Fibroblast of skin of abdomen (primary cell): ENCODE measurements at places on chromosomes 3 and 15.

GRCh38 chr15:31471731-31472430 is 145.2 kb downstream of the KLF13 start:
- peak; percentile 93 for DNase-seq

DNA sequence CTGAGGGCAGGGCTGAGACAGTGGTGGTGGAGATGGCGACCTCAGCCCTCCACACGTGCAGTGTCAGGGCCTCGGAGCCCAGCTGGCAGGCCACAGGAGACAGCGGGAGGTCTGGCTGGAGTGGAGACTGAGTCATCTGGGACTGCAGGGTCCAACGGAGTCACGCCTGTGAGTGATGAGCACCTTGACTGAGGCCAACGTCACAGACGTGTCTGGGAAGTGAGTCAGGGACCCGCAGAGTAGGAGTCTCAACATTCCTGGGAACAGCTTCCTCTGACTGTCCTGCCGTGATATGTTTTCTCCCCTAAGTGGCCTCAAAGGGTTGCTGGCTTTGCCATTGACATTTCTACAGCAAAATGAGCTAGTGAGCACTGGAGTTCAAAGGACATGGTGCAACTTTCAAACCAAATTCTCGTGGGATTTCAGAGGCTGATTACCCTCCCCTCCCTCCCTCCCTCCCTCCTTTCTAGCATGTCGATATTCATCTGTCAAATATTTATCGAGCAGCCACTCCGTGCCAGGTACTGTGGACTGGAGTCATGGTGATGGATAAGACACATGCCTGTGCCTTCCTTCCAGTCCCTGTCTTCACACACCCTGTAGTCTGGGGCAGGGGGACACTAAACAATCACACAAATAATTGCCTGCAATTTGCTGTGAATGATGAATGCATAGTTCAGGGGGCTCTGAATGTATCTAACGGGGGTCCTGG is 53.3 kb upstream of the AMOTL2 start:
- peak; percentile 100 for DNase-seq

DNA sequence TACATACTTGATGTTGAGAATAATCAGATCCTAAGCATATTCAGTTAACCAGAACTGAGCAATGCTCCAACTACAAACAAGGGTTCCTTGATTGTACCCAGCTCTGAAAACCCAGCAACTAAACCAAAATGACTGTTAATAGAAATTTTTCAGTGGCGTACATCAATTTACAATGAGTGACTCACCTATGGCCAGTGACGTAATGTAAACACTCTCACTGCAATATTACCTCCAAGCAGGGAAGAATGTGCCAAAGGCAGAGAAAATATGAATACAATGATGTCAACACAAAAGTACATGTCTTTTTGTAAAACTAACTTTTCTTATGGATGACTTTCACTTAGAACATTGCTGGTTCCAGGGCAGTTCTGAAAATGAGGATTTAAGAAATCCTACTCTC is 611.3 kb downstream of the EDEM1 start:
- no peak for DNase-seq

DNA sequence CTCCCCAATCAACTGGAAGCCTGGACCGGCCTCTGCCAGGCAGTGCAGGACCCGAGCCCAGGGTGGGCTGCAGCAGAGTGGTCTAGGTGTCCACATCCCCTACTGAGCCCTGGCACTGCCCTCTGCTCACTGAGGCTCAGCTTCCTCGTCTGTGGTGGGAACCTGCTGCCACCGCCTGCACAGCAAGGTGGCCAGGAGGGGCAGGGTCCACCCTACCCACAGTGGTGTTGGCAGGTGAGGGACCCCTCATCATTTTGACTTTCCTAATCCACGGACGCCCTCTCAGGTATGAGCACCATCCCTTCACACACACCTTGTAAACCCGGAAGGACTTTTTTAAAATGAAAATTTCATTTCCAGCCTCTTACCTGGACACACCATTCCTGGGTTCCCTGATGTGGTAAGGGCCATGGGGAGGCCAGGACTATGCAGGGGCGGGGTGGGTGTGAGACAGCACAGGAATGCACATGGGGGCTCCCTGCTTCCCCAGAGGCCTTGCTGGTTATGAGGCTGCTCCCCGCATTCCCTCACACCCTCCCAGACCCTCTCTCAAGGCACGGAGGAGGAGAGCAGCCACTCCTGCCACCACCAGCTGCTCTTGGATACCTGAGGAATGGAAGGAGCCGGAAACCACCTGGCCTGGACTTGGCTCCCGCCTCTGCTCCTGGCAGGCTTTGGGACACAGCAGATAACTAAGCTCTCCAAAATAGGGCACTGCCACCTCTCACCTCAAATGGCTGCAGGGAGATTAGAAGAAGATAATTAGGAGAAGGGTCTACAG is 185.9 kb upstream of the TPM1 start:
- no peak for DNase-seq

- DNase-seq: peak; percentile 44
Measured at GRCh38 chr3:104673981-104674380, 692.7 kb upstream of the ALCAM start.

- DNase-seq: no peak
Measured at GRCh38 chr3:195069501-195070251, 201.3 kb downstream of the XXYLT1 start.

DNA sequence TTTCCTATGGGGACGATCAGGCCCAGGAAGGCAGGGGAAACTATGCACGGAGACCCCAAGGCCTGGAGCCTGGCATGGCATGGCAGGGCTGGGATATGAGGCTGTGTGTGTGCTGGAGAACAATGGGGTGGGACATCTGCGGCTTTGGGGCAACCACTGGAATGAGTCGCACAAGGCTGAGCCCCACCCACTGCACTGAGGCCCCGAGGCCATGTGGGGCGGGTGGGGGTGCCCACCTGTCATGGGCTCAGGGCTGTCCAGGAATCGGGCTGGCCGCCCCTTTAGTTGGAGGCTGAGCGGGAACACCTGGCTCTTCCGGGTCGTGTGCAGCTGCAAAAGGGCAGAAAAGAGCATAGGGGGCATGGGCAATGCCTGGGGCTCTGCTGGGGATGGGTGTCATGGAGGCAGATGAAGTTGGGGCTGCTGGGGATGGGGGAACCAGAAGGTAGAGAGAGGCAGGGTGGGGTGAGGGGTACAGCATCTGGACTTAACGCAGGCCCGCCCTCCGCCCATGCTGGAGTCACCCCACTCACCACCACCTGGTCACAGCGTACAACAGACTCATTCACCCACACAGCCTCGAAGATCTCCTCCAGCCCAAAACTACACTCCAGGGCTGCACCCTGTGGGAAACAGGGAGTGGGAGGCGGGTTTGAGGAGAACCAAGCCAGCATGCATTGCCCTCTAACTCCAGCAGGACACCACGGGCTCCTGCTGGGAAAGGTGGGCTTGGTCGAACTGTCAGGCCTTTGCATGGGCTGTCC is 31.1 kb downstream of the PLXND1 start:
- no peak for DNase-seq

GRCh38 chr3:171584100-171584499 is 123.9 kb upstream of the TNIK start:
- no peak for DNase-seq

DNA sequence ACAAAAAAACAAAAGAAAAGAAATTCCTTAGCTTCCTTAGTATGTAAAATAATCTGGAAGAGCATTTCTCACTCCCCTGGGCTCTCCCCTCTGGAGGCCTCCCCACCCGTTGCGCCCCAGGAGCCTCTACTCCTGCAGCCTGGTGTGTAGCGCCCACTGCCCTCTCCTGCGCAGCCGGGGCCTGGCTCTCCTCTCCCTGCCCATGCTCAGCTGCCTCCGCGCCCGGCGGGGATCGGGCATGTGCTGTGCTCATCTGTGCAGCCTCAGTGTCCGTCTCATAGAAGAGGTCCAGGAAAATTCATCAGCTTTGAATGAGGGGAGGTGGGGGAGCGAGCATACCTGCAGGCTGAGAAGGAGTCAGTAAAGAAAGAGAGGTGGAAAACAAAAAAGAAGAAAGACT is 203.9 kb downstream of the ATP10A start:
- no peak for DNase-seq

GRCh38 chr15:48664436-48664835 is 18.9 kb upstream of the FBN1 start:
- DNase-seq: no peak

DNA sequence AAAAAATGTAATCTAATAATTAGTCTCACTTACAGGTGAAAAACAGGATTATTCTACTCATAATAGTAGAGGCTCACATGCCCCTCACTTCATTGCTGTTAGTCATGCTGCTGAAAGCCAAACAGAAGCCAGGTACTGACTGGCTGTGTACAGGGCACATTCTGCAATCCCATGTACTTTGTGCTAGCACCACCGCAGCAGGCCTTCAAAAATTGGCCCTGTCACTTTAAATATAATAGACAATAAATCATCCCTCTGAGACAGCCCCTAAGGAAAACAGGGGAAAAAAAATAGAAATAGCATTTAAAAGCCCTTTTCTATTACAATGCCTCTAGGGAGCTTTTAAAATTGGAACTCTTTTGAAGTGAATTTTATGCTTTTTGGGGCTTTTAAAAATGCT is 723.8 kb downstream of the TUSC7 start:
- DNase-seq: no peak

DNA sequence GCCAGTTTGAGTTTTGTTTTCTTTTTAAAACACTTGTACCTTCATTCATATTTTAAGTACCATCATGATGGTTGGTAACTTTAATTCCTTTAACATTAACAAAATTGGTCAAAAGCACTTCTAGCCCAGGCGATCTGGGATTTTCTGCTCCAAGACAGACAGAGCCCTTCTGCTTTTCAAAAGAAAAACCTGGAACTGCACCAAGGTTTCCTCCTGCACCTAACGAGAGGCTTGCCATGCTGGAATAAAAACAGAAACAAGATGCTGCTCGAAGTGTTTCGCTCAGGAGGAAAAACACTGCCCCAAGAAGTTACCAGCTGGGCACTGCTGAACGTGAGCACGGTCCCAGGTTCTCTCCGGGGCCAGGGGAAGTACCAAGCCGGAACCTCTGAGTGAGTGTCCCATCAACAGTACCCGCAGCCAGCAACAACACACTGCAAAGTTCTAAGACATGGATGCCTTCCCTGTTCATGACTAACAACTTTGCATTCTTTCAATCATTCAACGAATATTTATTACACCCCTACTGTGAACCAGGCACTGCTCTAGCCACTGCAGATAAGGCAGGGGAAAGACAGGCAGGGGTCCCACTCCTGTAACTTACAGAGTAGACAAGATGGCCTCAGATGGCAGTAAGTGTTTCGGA is 98.8 kb downstream of the XXYLT1 start:
- no peak for DNase-seq

- peak; percentile 75 for DNase-seq
Measured at GRCh38 chr3:16516695-16517481, 3.4 kb upstream of the RFTN1 start.

- DNase-seq: peak; percentile 88
Measured at GRCh38 chr15:29143909-29144635, 125.5 kb downstream of the NSMCE3 start.

DNA sequence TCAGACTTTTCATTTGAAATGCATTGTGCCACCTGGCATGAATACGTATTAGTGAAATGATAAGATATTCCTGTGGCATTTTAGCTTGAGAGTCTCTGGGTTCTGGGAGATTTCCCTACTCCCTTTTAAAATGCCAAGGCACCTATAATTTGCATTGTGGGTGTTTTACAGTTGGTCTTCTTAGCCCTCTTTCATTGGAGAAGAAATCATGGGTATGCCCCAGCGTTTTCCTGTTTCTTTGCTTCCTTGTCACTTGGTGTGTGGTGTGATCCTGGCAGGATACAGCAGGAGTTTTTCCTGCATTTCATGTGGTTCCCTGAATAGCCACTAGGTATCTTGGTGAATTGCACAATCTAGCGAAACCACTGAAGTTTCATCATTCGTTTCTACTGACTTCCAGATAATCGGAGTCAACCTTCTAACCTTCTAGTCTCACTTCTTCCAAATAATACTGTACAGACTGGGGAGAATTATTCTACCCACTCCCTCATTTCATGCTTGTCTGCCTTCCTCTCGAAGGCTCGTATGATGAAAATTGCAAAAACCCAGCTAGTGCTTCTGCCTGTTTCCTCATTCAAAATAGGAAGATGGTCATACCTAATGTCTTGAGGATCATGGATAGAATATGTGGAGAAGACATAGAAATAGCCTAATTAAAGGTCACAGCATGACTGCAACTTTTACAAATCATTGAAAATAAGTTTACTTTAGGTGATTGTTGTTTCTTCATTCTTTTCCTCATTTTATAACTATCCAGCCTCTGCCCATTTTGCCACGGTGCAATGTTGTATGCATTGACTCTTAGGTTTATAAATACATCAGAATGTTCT is 2.6 kb downstream of the BHLHE40 start:
- DNase-seq: peak; percentile 74

GRCh38 chr3:55486857-55487380 is at the start of gene WNT5A:
Gene WNT5A (minus strand): TSS chr3:55487306. CDS start chr3:55486985, 321 bp downstream.
- DNase-seq: peak; percentile 66

- peak; percentile 48 for DNase-seq
Measured at GRCh38 chr3:155019575-155019974, 60.5 kb upstream of the MME start.

GRCh38 chr3:17500618-17501017 is 241.8 kb downstream of the TBC1D5 start:
- DNase-seq: peak; percentile 21

- DNase-seq: no peak
Measured at GRCh38 chr3:69901802-69902201, 97.7 kb upstream of the SAMMSON start.

- no peak for DNase-seq
Measured at GRCh38 chr3:88963003-88963402, 144.4 kb upstream of the EPHA3 start.

- DNase-seq: no peak
Measured at GRCh38 chr15:74568594-74568993, 27.6 kb downstream of the ARID3B start.

- DNase-seq: no peak
Measured at GRCh38 chr3:119613872-119614271, 16.2 kb downstream of the PLA1A start.

- DNase-seq: peak; percentile 64
Measured at GRCh38 chr3:74067296-74067695, 442.6 kb upstream of the PDZRN3 start.

GRCh38 chr15:35309886-35310285 is 224.8 kb upstream of the NANOGP8 start:
- DNase-seq: peak; percentile 74

- DNase-seq: no peak
Measured at GRCh38 chr3:59440285-59441028, 390.6 kb upstream of the CFAP20DC start.

- DNase-seq: peak; percentile 96
Measured at GRCh38 chr3:184777566-184778356, 34.2 kb upstream of the VPS8 start.
